Activated T-cell treated with anti-CD3 and anti-CD28 coated beads for 1 hour (primary cell): ENCODE measurements at places on chromosomes 3 and 15.

DNA sequence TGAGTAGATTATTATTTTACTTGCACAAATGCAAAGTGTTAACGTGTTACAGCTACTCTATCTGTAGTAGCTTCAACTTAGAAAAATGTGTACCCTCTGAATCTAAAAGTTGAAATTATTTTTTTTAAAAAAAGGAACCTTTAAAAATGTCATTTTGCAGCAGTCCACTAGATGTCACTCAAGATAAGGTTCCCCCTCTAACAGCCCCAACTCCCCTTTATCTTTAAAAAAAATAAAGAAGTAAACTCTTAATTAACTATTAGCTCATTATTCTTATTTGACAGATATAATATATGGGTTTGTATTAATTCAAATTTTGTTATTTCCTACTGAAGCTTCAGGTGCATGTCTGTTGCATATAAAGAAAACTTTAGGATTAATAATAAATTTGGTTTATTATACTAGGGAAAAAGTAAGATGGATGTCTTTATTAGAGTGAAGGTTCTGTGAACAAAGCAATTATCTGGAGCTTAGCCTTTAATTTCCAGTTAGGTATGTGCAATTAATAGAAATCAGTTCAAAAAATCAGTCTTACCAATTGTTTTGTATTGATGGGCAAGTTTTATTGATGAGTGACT, 288.5 kb downstream of the VGLL3 start:
- no peak for DNase-seq

GRCh38 chr15:83612226-83612625, 41.7 kb upstream of the ADAMTSL3 start:
- no peak for DNase-seq

GRCh38 chr3:33915796-33916546, 117.5 kb downstream of the PDCD6IP start:
- DNase-seq: no peak

DNA sequence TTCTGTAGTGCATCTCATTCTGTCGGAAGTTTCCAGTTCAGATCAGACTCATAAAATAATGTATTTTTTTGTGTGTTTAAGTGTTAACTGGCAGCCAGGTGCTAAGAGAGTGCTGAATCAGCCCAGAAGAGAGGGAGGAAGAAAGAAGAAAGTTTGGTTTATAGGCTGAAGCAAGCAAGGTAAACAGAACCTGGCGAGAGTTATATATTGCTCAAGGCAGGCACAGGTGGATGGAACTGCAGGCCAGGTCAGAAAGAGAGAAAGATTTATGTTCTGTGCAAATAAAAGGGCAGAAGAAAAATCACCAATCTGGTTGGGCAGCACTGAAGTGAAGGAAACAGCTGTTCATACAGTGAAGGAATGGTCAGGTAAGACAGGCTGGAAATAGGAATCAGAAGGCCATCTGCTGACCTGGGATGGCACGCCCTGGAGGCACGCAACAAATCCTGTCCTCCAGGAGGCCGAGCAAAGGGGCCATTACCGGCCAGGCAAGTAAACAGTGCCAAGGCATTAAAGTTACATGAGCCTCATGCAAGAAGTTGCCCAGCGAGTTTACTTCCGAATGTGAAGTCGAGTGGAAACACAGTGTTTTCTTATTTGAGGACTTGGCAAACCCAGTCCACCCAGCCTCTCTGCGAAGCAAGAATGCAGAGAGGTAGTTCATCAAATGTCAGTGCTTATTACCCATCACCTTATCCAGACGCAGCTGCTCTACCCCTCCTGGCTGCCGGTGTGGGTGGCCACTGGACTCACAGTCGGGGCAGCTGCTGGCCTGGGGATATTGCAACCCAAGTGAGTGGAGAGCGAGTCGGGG, 309.8 kb downstream of the VPS13C start:
- no peak for DNase-seq

DNA sequence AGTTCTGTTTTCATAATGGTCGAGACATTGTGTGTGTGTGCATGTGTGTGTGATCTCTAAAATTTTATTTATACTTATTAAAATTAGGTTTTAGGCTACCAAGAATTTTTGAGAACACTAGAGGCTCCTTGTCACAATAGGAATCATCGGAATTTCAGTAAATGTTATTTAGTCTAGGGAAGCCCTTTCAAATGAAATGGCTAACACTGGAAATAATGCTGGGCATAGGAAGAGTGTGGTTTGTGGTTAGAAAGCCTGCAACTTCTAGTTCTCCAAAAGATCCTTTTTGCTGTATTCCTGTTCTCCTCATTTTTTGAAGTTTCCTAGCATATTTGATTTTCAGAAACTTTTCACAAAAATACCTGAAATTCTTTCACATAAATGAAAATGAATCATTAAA, 92.5 kb upstream of the MBNL1 start:
- no peak for DNase-seq
